HCEC 1CT (cell line): ENCODE measurements at places on chromosomes 6 and 20.

DNA sequence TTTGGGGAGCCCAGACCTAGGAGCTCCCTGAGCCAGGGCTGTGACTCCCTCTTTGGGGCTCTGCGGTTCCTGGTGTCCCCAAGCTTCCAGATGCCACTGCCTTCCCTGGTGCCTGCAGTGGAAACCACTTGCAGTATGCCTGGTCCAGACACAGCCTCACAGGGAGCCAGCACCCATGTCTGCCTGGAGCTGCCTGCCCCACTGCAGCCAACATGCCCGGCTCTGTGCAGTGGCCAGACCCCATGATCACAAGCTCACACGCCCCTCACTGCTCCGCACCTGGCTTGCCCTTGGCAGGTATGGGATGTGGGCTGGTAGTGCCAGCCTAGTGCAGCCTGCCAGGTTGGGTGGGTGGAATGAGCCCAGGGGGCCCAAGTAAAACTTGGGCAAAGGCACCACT is 644.8 kb downstream of the HTR1B start:
- DNase-seq = no peak

DNA sequence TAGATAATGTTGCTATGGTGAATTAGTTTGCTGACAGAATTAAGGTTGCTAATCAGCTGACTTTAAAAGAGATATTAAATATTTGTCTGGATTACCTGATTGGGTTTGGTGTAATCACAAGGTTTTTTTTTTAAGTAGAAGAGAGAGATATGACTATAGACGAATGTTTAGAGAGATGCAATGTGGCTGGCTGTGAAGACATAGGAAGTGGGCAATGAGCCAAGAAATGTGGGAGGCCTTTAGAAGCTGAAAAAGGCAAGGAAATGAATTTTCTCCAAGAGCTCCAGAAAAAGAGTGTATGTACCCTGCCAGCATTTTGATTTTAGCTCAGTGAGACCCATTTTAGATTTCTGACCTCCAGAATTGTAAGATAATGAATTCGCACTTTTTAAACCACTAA is 598.3 kb downstream of the PKHD1 start:
- no peak for DNase-seq

DNA sequence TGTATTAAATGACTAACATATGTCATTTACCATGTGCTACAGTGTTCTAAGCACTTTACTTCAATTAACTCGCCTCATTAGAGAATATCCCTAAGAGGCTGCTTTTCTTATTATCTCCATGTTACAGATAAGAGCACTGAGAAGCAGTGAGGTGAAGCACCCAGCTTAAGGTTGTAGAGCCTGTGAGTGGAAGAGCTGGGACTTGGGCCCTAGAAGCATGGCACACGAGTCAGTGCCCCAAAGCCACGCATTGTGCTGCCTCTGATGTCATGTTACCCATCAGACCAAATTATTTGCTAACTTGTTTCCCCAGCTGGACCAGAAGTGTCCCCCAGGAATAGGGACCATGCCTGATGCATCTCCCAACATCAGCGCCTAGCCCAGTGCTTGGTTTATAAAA is 34.1 kb downstream of the POFUT1 start:
- DNase-seq = no peak

DNA sequence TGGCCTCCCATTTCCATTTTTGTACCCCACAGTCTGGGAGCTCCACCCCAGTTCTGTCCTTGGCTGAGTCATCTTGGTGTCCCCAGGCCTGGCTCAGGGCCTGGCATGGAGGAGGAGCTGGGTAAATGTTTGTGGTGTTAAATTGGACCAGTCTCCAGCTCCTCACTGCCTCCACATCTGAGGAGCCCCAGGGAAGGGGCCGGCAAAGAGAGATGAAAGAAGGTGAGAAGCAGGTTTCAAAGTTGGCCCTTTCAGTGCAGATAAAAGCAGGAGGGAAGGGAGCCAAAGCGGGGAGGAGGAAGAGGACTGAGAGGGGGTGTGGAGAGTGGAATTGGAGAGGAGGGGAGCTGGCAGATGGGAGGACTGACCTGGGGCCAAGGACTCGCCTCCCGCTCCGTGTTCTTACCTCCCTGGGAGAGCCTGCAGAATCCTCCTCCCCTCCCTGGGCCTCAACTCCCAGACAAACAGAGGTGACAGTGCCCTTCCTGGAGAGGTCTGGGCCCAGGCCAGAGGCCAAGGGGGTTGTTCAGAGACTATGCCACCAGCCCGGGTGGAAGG is 89.0 kb downstream of the CD40 start:
- DNase-seq = no peak

DNA sequence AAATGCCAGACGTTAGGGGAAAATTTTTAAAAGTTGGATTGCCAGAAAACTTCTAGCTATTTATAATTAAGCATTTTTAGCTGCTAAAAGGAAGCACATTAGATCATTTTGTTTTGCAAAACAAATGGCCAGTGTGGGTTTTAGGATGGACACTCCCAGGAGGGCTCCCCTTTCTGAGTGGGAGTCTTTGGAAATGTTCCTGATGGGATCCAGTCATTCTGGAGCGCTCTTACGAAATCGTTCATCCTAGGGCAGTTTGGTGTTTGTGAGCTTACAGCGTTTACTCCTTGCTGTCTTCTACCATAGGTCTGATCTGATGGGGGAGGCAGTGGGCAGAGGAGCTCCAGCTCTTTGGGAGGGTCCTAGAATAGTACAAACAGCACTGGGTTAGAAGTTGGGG is 14.7 kb downstream of the GNAS start:
- no peak for DNase-seq

DNA sequence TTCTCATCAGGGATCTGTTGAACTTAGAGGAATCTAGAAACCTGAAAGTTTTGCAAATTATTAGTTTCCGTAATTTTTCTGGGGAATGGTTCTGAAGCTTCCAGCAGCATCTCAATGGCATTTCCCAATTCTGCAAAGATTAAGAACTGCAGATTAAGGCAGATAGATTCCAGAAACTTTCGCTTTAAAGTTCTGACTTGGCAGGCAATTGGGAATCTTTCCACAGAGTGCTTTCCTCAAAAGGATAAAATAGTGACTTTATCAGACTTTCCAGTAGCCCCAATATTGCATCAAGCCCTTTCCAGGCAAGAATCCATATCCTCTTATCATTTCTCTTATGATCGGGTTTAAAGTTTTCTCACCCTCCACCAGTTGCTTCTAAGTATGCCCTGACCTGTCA is 261.1 kb downstream of the FNDC1 start:
- no peak for DNase-seq

GRCh38 chr6:44237813-44238433 is 9.0 kb upstream of the HSP90AB1 start:
- peak; percentile 60 for DNase-seq

GRCh38 chr20:41366546-41367392 is at the start of gene EMILIN3:
Gene EMILIN3 (minus strand): TSS chr20:41366818. CDS start chr20:41366634, 184 bp downstream.
- DNase-seq = no peak

GRCh38 chr6:126531840-126532239 is 191.9 kb downstream of the CENPW start:
- DNase-seq = no peak

DNA sequence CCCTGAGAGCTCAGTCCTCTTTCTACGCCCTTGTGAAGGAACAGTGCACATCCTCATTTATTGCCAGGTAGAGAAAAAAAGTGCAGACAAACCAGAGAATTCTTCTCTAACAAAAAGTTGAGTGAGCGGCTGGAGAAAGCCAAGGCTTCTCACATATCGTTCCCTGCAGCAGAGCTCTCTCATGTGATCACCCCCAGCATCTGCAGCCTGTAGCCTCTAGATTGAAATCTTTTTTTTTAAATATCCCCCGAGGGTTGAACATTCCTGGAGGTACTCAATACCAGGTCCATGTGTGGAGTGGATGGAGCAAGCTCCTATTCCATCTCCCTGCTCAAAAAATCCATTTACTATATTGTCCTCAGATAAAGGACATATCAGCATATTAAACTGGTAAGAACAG is 22.9 kb upstream of the ZNF133 start:
- no peak for DNase-seq
